ENCODE measurements at places on chromosomes 4 and X. TPM values are rescaled to one million over a fixed set of nuclear protein-coding genes. Genes with fewer than 3 reads are reported as not detected.

DNA sequence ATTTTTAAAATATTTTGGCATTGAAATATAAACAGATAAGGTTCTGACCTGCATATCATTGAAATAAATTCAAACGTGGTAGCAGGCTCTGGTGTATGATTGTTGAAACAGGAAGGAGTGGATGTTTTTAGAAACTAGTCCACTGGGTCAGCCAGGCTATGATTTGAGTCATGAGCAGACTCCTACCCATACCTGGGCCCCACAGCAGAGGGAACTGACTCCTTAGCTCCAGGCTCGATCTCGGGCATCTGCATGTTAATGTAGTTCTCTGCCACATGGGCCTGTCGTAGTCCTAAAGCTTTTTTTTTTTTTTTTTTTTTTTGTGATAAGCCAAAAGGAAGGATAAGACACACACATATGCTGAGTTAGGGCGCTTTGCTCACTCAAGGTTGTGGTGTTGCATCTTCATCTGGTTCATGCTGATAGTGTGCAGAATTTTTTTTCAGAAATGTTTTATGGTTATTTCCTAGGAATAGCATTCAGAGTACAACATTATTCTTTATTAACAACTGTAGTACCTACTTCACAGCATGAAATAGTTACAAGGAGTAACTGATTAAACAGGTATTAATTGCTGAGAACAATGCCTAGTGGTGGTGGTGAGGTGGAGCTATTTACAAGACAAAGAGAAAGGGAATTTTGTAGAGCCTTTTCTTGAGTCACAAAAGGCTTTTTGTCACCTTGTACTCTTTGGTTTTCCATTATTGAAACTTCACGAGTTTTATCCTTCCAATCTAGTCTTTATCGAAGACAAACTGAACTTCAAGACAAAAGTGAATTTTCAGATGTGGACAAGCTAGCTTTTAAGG lies 27.3 kb downstream of the OFD1 start:
- no peak overlapping the region for H3K4me3 ChIP-seq
- DNase-seq = no peak
- no peaks in the 10 kb centered on the region for H3K4me1 ChIP-seq
- H3K27me3 ChIP-seq = no peaks in the 10 kb centered on the region
- H3K27ac ChIP-seq = no peak overlapping the region

The POLN gene
- polyA plus RNA-seq = 1.6 TPM

GRCh38 chrX:81120258-81120935 lies 81.3 kb downstream of the HMGN5 start:
- no peak for DNase-seq
- peak overlapping the region; percentile 42 for H3K27ac ChIP-seq
- no peaks in the 10 kb centered on the region for H3K36me3 ChIP-seq
- no peaks in the 10 kb centered on the region for H3K4me1 ChIP-seq

DNA sequence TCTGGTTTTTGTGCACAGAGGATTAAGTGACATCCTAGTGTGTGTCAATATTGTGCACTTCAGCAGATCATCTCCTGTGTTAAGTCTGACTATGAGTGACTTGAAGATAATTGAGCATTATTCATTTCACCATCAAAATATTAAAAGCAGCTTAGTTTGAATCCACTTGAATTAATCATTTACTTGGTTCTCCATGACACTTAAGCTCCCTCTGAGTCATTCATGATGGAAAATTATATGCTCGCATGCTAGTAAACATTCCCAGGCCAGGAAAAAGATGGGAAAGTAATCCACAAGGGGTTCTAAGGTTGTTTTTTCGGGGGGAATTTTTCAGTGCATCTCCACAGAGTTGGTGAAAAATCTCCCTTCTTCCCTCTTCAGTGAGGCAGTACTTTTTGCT lies 97.2 kb upstream of the EOLA2 start:
- H3K27me3 ChIP-seq = no peaks in the 10 kb centered on the region
- no peak for DNase-seq
- no peaks in the 10 kb centered on the region for H3K4me1 ChIP-seq
- H3K36me3 ChIP-seq = no peaks in the 10 kb centered on the region
- no peak overlapping the region for H3K4me3 ChIP-seq

The MAGEB1 gene
- polyA plus RNA-seq = 0.07 TPM

DNA sequence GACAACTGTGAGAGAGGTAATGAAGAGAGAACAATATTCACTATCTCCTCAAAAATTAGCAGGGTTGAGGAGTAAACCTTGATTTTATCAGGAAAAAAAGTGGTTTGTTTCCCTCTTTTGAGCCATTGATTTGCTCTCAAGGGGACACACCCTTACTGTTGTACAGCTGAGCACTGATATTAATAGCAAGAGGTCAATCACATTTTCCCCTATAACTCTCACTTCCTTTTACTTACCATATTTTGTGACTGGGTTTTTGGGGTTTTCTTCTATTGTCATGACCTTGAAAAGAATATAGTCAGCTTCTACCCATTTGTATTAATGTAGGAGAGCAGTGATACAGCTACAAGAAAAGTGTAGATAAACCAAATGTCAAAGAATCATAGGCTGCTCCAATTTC lies 70.2 kb upstream of the LONRF3 start:
- H3K4me3 ChIP-seq = no peak overlapping the region
- H3K4me1 ChIP-seq = no peaks in the 10 kb centered on the region
- H3K27me3 ChIP-seq = no peaks in the 10 kb centered on the region
- no peak overlapping the region for H3K27ac ChIP-seq
- H3K36me3 ChIP-seq = no peaks in the 10 kb centered on the region
- DNase-seq = no peak

GRCh38 chr4:149264093-149264733 lies 551.4 kb downstream of the IQCM start:
- H3K27ac ChIP-seq = no peak overlapping the region
- no peaks in the 10 kb centered on the region for H3K36me3 ChIP-seq
- H3K4me1 ChIP-seq = no peaks in the 10 kb centered on the region
- no peak for DNase-seq

The TEX13A gene
- not detected for polyA plus RNA-seq

DNA sequence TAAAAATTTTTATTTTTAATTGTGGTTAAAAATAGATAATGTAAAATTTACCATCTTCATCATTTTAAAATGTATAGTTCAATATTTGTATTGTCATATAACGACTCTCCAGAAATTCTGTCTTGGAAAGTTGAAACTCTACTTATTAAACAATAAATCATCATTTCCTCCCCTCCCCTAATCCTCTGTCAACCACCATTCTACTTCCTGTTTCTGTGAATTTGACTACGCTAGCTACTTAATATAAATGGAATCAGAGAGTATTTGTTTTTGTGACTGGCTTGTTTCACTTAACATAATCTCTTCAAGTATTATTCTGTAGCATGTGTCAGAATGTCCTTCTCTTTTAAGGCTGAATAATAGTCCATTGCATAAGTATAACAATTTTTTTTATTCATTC lies 729.0 kb upstream of the AADAT start:
- H3K27ac ChIP-seq = no peak overlapping the region
- H3K27me3 ChIP-seq = no peaks in the 10 kb centered on the region
- no peak overlapping the region for H3K4me3 ChIP-seq

DNA sequence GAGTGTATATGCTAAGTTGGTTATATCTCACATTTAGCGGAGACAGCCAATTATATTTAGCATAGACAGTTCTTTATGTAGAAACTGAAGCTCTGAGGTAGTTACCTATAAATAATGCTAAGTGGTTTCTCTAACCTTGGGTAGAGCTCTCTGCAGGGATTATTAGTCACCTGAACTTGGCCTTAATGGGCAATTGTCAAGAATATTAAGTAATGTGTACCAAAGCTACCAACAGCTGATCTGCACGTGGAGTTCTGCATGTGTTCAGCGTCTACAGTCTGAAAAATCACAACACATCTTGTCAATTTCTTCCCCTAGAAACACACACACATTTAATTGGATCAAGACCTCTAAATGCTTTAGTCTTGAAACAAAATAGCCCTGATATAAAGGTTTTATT lies 740.6 kb upstream of the FAM241A start:
- H3K4me3 ChIP-seq = no peak overlapping the region
- DNase-seq = no peak
- no peaks in the 10 kb centered on the region for H3K27me3 ChIP-seq
- no peak overlapping the region for H3K27ac ChIP-seq
- peaks cover 2% of the 10 kb centered on the region for H3K4me1 ChIP-seq

The PCDH18 gene
- polyA plus RNA-seq = 26.5 TPM

The CFP gene
- polyA plus RNA-seq = 1.7 TPM

The MSL3 gene
- polyA plus RNA-seq = 12.3 TPM

- H3K4me3 ChIP-seq = no peak overlapping the region
- DNase-seq = no peak
- no peaks in the 10 kb centered on the region for H3K36me3 ChIP-seq
- no peaks in the 10 kb centered on the region for H3K27me3 ChIP-seq
- no peaks in the 10 kb centered on the region for H3K4me1 ChIP-seq
Observed at GRCh38 chr4:764405-765169, 59.0 kb downstream of the PCGF3 start.

GRCh38 chr4:158121161-158121579 lies 51.7 kb downstream of the GASK1B start:
- H3K27ac ChIP-seq = peak overlapping the region; percentile 63
- H3K4me3 ChIP-seq = no peak overlapping the region
- no peaks in the 10 kb centered on the region for H3K36me3 ChIP-seq
- no peaks in the 10 kb centered on the region for H3K4me1 ChIP-seq
- H3K27me3 ChIP-seq = no peaks in the 10 kb centered on the region

DNA sequence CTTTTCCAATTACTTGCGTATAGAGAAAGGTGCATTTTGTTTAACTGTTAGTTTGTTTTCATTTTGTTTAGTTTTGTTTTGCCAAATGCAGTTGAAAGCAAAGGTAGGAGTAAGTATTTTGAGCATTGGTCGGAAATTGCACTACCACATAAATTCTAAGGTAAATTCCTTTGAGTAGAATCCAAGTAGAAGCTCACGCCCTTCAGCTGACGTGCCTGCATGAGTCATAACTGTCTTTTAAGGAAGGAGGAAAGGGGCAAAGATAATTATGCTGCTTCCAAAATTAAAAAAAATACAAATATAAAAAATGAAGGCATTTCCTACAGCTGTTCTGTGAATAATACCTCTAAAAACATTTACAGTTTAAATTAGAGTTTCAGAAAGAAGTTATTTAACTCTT lies 110.2 kb upstream of the MYOZ2 start:
- H3K27ac ChIP-seq = peak overlapping the region; percentile 84
- H3K36me3 ChIP-seq = no peaks in the 10 kb centered on the region
- peak overlapping the region; percentile 4 for H3K4me3 ChIP-seq
- peaks cover 11% of the 10 kb centered on the region for H3K4me1 ChIP-seq
- H3K27me3 ChIP-seq = no peaks in the 10 kb centered on the region
- DNase-seq = peak; percentile 43

The SLC6A8 gene
- polyA plus RNA-seq = 10.0 TPM

The SPANXA1 gene
- not detected for polyA plus RNA-seq

The AVPR2 gene
- not detected for polyA plus RNA-seq

- H3K27ac ChIP-seq = no peak overlapping the region
- H3K4me1 ChIP-seq = no peaks in the 10 kb centered on the region
- no peaks in the 10 kb centered on the region for H3K27me3 ChIP-seq
- H3K36me3 ChIP-seq = no peaks in the 10 kb centered on the region
Observed at GRCh38 chr4:55386073-55386472, 9.7 kb upstream of the TMEM165 start.

The TIGD4 gene
- polyA plus RNA-seq = 0.23 TPM

DNA sequence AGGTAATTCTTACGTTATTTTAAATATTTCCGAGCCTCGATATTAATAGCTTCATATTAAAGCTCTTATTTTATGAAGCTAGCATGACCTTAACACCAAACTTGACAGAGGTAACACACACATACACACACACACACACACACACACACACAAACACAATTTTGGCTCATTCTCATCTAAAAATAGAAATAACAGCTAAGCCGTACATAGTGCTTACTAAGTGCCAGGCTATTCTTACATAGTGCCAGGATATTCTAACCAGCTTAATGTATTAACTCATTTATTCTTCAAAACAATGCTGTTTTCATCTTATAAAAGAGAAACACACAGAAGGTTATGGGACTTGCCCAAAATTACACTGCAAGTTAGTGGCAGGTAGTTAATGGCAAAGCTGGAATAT lies 87.0 kb upstream of the BLTP1 start:
- H3K27ac ChIP-seq = no peak overlapping the region
- no peaks in the 10 kb centered on the region for H3K4me1 ChIP-seq
- DNase-seq = no peak
- H3K4me3 ChIP-seq = no peak overlapping the region

Data from ovary (tissue), 10 donors.